T-helper 2 cell treated with Interferon-gamma antibody and Interleukin-4, amounts not matched to agents 100 ng/mL and 5 ng/mL, for 36 hours (primary cell): ENCODE measurements at places on chromosomes 13 and 19. TPM values are rescaled to one million over a fixed set of nuclear protein-coding genes. Genes with fewer than 3 reads are reported as not detected.

The CBY2 gene
- total RNA-seq = 0.36 TPM in 1 of 2 replicates, not detected in the other

The ACER1 gene
- 0.11 and 0.18 TPM in 2 replicates for total RNA-seq

The NECTIN2 gene
- not detected in 2 replicates for total RNA-seq

The CYP4F12 gene
- not detected in 2 replicates for total RNA-seq

The ZNF45 gene
- 13.9 and 14.4 TPM in 2 replicates for total RNA-seq

The TMEM238 gene
- total RNA-seq = 10.3 and 11.7 TPM in 2 replicates

The BEST2 gene
- not detected in 2 replicates for total RNA-seq

The MAST1 gene
- total RNA-seq = 0.73 and 1.0 TPM in 2 replicates

The TUBA3C gene
- not detected in 2 replicates for total RNA-seq

The TSSK6 gene
- total RNA-seq = 3.0 and 3.3 TPM in 2 replicates

The ZNF229 gene
- 0.07 and 0.57 TPM in 2 replicates for total RNA-seq

The THSD8 gene
- total RNA-seq = 26.6 and 29.4 TPM in 2 replicates

The GNG7 gene
- total RNA-seq = 0.11 and 0.14 TPM in 2 replicates

The ATP1A3 gene
- 2.3 and 2.5 TPM in 2 replicates for total RNA-seq

The REEP6 gene
- 1.3 and 1.7 TPM in 2 replicates for total RNA-seq

The TRPC4 gene
- total RNA-seq = not detected in 2 replicates

The ICAM3 gene
- total RNA-seq = 183 and 185 TPM in 2 replicates

The ZNF730 gene
- 0.34 and 0.61 TPM in 2 replicates for total RNA-seq

The CKAP2 gene
- 70.4 and 70.8 TPM in 2 replicates for total RNA-seq

The CASP14 gene
- not detected in 2 replicates for total RNA-seq

The IFNL3 gene
- not detected in 2 replicates for total RNA-seq

The MZT1 gene
- 16.6 and 17.9 TPM in 2 replicates for total RNA-seq

The CGB8 gene
- not detected in 2 replicates for total RNA-seq

The HSD17B14 gene
- 0.36 and 0.59 TPM in 2 replicates for total RNA-seq
